ENCODE measurements at places on chromosomes 3 and 15.

GRCh38 chr3:117586161-117586560 is 876.6 kb downstream of the TUSC7 start:
- no peak for DNase-seq

DNA sequence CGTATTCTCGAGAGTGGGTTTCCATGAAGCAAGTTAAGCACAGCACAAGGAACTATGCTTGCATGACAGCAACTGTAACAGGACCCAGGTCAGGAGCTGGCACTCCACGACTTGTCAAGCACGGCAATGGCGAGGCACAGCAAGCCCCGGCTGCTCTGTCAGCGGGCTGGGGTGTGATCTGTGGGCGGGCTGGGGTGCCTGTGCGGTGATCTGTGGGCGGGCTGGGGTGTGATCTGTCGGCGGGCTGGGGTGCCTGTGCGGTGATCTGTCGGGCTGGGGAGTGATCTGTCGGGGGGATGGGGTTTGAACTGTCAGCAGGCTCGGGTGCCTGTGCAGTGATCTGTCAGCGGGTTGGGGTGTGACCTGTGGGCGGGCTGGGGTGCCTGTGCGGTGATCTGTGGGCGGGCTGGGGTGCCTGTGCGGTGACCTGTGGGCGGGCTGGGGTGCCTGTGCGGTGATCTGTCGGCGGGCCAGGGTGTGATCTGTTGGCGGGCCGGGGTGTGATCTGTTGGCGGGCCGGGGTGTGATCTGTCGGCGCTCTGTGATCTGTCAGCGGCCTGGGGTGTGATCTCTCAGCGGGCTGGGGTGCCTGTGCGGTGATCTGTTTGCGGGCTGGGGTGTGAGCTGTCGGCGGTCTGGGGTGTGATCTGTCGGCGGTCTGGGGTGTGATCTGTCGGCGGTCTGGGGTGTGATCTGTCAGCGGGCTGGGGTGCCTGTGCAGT is 205.7 kb downstream of the XXYLT1 start:
- no peak for DNase-seq

DNA sequence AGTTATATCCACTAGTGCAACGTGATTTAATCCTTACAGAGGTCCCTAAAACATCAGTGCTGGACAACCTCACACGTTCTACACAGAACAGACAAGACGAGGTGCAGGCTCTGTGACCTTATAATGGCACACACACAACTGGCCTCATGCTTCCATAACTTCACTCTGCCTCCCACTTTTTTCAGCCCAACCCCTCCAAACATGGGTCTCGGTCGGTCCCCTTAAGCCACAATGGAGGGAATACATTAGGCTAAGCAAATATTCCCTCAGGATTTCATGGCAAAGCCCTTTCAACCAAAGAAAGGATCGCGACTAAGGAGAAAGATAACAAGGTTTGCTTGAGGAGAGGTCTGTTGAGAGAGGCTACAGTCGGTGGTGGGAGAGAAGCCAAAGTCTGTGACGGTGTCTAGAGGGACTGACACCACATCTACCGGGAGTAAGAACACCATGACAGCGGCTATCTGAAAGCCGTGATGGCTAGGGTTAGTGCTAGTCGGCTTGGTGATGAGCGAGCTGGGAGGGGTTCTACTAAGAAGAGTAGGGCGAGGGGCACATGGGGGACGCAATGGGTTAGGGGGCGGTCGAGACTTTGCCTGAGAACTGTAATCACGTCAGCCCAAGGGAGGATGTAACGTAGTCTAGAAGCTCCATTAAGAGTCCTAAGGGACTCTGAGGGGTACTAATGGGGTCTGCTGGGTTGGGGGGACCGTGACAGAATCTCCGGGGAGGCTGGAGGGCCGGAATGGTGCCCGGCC is 1.0 kb downstream of the MYO9A start:
- no peak for DNase-seq

DNA sequence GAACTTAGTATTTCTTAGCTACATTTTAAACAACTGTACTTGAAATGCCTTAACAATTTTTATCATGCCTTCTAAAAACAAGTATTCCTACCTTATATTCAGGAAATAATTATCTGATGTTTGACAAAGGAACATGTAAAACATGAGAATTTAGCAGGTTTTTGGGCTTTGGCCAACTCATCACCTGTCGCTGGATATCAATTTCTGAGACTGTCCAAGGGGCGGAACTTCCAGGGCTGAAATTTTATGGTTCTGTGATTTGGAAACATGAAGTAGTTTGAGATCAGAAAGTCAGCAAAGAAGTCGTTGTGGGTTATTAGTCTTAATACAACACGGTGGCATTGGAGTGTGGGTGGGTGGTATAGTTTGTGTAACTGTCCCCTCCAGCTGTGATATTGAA is 282.2 kb upstream of the LRRN1 start:
- DNase-seq, result no peak

GRCh38 chr15:50577492-50577891 is 31.0 kb upstream of the USP50 start:
- DNase-seq, result no peak

DNA sequence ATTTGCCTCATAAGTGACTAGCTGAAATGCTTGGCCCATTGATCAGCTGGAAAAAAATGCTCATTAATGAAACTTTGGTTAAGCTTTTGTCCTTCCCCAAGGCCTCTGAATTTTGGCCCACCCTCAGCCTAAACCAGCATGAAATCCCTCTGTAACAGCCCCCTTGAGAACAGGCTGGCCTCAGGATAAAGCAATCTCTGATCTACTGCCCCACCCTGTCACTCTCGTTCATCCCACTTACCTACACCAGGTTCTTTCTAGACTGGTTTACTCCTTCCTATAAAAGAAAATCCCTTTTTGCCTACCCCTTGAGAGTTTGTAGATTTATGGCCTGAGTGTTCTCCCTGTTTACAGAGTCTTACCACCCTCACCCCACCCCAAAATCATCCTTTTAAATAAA is 3.4 kb upstream of the AEN start:
- DNase-seq, result no peak

- DNase-seq, result no peak
Measured at GRCh38 chr3:6074952-6075351, 786.0 kb upstream of the GRM7 start.

DNA sequence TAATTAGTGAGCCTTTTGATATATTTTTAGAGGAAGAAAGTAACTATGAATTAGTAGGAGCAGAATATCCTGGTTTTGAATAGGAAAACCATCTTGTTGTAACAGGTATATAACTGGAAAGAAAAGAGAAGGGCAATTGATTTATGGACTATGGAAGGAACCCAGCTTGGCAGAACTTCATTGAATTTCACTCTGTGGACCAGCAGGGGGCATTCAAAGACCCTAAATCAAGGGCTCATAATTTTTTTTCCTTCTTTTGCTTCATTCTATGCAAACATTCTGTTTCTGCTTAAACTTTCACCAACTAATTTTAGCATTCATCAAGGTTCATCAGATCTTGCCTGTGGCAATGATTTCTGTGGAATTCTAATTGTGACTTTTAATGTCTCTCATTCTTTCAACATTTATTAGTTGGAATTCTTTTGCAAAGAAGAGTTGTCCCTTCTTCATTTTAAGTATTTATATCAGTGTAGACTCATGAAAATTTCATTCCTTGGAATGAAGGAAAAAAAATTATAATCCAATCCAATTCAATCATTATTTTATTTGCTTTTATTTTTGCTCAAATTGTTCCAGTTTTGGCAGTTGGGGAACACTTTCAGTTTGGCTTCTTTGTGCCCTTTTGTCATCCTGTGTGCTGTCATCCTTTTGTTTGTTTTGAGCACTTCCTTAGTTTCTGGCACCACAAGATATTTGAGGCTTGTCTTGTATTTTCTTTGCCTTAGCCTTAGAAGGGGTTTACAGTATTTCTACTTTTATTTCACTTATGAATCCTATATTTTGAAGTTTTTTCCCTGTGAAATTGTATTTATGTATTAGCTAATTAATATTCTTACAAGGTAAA is 30.4 kb downstream of the NXPE3 start:
- DNase-seq, result no peak

GRCh38 chr3:167350245-167350862 is 29.7 kb downstream of the ZBBX start:
- no peak for DNase-seq

DNA sequence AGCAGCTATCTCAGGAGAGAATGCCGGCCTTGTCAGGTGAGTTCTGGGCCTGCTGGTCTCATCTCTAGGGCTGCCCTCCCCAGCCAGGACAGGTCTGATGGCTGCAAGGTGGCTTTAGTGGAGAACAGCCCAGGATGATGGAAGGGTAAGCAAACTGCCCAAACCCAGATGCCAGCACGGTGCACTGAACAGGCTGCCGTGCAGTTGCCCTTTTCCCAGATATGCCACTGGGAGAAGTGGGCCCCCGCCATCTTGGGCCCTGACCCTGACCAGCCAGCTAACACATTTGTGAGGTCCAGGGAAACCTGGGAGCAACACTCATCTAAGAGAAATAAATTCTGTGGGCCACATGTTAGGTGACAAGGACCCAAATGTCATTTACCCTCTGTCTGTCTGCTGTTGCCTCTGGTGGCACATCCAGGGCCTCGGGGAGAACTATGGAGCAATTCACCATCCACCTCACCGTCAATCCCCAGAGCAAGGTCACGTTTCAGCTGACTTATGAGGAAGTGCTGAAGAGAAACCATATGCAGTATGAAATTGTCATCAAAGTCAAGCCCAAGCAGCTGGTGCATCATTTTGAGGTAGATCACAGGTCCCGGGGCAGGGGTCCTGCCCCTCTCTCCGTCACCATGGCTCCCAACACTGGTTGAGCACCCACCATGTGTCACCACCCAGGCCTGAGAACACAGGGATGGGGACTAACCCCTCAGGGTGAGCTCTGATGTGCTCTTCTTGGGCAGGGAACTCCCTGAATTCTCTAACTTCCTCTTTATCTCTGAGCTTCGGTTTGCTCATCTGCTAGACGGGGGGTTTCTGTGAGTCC is 1.8 kb downstream of the ITIH1 start:
- DNase-seq, result no peak

DNA sequence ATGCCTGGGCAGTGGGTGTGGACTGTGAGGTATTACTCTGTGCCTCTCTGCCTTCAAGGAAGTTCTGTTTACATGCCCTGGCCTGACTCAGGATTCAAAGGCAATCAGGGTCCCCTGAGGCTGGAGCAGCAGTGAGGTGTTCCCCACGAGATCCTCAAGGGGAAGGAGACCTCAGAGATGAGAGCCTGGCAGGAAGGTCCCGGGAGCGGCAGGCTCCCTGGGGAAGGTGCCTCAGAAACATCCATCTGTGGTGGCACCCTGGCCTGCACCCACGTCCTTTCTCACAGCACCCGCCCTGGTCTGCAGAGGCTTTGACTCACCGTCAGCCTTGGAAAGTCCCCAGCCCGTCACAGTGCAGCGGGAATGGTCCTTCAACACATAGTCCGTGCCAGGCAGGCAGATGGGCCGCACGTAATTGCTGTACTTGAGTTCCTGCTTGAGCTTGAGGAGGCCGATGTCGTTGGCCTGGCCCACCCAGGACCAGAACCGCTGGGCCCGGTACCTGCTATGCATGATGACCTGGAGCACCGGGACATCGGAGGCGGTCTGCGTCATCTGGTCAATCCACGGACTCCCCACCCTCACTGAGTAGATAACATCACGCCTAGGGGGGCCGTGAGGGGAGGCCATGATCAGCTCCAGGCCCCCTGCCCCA is 3.6 kb downstream of the PRSS50 start:
- no peak for DNase-seq

GRCh38 chr3:17302774-17303173 is 418.0 kb downstream of the PLCL2 start:
- DNase-seq, result no peak

- DNase-seq, result no peak
Measured at GRCh38 chr3:27145719-27146118, 223.5 kb downstream of the NEK10 start.

- DNase-seq, result no peak
Measured at GRCh38 chr3:18443665-18444594, 18.8 kb upstream of the SATB1 start.

DNA sequence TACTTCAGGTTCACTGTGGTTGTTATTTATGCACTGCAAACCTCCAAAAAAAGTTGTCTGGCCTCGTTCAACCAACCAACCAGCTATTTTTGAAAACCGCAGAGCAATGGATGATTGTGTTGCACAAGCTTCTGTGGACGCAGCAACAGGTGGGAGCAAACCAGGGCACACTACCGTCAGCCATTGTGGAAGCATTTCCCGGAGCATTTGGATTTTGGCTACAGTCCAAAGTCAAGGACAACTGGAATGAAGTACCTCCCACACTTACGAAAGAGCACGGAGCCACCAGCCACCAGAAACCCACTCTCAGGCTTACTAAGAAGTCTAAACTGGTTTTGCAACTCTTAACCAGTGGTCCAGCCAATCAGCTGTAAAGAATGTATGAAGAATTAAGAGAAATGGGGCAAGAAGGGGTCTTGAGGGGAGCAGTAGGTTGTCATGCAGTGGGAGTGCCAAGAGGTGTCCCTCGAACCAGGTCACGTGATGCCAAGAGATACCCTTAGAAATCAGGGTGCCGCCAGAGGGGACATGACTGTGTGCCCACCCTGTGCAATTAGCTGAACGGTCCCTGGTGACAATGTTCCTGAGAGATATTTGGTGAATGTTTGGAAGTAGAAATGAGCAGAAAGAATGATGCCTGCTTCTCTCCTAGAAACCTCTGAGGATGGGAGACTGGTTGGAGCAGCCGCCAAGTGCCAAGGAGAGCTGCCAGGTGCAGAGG is 68.9 kb upstream of the PCSK6 start:
- no peak for DNase-seq

- DNase-seq, result no peak
Measured at GRCh38 chr15:39887832-39888231, 32.2 kb downstream of the GPR176 start.

GRCh38 chr15:63920504-63921175 is 86.9 kb upstream of the HERC1 start:
- DNase-seq, result no peak

- no peak for DNase-seq
Measured at GRCh38 chr3:191246630-191247029, 47.6 kb downstream of the OSTN start.

- DNase-seq, result no peak
Measured at GRCh38 chr3:184738982-184739381, 27.1 kb upstream of the MAGEF1 start.

DNA sequence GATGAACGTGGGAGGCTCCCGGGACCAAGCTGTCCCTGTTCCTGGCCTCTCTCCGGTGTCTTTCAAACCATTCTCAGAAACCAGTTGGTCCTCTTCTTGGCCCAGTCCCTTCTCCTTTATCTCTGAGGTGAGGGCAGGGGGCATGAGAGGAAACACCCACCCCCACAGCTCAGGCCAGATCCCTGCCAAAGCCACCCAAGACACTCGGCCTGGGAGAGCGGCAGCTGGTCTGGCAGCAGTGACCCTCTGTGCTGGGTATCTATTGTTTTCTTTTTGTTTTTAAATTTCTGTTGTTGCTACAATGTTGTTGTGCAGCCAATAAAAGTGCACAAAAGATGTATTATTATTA is 27.3 kb downstream of the ACSBG1 start:
- no peak for DNase-seq

- no peak for DNase-seq
Measured at GRCh38 chr3:26104851-26105251, 315.0 kb downstream of the OXSM start.

DNA sequence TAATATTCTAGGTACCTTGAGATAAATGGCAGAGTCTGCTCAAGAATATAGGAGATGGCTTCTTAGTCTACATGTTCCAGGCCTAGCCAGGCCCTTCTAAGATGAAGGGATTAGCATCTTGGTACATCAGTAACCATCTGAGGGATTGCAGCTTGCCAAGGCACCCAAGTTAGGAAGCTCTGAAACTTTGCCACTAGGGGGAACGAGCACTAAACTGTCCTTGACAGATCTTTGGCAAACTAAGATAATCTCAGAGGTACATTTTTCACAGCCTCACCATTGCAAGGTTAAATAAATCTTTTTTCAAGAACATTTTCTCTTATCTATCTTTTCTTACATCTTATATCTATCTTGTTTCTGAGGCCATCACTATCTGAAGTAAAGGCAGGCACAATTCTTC is 351.2 kb downstream of the RAP2B start:
- DNase-seq, result no peak
